ENCODE measurements at places on chromosomes 12 and 14.

- no peak for DNase-seq
Observed at GRCh38 chr12:31008241-31008761, 65.4 kb upstream of the DDX11 start.

GRCh38 chr12:46556105-46556559, 183.6 kb upstream of the SLC38A2 start:
- no peak for DNase-seq

GRCh38 chr14:81330619-81331122, 69.5 kb downstream of the STON2 start:
- no peak for DNase-seq

- no peak for DNase-seq
Observed at GRCh38 chr12:104694711-104695110, 238.0 kb downstream of the CHST11 start.

GRCh38 chr14:45112896-45113781, 21.1 kb downstream of the FKBP3 start:
- DNase-seq: no peak

DNA sequence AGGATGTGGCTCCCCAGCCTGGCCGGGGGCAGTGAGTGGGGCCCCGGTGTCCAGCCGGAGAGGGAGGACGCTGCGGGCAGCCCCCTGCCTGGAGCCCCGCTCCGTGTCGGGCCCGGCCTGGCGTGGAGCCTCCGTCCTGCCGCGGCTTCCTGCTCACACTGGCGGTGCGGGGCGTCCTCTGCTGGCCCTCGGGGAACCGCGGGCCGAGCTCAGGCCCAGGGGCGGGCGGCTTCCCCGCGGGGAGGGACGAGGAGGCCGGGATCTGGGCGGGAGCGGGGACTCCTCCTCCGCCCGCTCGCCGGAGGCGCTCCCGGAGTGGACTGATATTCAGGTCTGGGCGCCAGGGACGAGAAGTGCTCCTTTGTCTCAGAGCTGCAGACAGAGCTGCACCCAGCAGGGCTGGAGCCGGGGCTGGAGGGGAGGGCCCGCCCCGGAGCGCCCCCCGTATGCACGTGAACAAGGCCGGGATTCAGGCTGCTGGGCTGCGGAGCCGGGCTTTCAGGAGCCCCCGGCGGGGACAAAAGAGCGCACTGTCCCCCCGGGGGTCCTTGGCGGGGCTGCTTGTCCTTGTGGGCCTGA, 2.2 kb downstream of the MMP17 start:
- no peak for DNase-seq

GRCh38 chr12:75859868-75860267, 171.7 kb downstream of the PHLDA1 start:
- no peak for DNase-seq

DNA sequence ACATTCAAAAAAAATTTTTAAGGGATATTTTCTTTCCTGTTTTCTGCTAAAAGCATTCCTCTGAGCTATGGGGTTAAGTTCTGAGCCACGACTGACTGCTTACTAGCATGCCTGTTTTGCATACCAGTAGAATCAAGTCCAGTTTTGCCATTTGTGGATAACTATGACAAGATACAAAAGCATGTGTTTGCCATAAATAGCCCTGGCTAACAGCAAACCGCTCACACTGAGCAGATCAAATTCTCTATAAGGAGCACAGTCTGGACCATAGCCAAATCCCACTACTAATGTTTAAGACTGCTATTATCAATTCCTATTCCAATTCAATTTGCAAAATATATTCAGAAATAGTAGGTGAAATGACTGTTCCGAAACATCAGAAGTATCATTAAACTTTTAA, 3.2 kb downstream of the CFL2 start:
- no peak for DNase-seq

DNA sequence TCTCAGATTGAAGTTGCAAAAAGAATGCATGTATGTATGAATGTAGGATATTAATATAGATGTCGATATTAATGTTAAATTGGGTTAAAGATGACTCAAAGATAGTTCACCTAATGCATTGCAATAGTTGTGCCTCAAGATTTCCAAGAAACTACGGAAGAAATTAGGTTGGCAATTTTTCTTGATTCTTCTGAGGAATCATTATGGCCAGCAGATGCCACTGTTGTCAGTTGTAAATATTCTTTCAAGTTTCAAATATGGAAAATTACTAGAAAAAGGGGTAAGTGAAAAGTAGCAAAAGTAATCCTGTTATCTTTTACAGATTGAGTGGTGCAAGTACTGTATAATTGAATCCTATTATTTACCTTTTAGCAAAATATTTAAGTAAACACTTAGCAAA, 202.1 kb downstream of the ADAMTS20 start:
- no peak for DNase-seq

GRCh38 chr12:78343657-78344056, 513.0 kb downstream of the NAV3 start:
- no peak for DNase-seq

- DNase-seq: no peak
Observed at GRCh38 chr12:48671231-48671856, 10.7 kb downstream of the KANSL2 start.

- peak; percentile 2 for DNase-seq
Observed at GRCh38 chr14:73369428-73369827, 88.9 kb downstream of the NUMB start.

- DNase-seq: no peak
Observed at GRCh38 chr14:20801726-20802125, 918 bp downstream of the RNASE1 start.

- DNase-seq: no peak
Observed at GRCh38 chr12:39835517-39836489, 216.2 kb upstream of the ABCD2 start.

GRCh38 chr14:105711044-105711620, 184.7 kb downstream of the TMEM121 start:
- no peak for DNase-seq

DNA sequence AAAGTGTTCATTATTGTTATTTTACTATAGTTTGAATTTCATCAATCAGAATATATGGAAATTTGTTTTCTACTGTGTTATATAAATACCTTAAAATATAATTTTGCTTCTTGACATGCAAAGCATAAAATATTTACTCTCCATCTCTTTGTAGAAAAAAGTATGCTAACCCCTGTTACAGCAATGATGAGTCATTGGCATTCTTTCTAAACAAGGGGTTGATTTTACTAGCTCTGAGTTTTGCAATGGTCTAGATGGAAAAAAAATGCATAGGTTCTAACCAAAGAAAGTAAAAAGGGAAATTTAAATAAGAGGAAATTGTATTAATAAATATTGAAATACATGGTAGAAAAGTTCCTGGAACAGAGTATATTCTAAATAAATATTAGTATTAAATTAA, 990.2 kb upstream of the ATXN7L3B start:
- DNase-seq: no peak

DNA sequence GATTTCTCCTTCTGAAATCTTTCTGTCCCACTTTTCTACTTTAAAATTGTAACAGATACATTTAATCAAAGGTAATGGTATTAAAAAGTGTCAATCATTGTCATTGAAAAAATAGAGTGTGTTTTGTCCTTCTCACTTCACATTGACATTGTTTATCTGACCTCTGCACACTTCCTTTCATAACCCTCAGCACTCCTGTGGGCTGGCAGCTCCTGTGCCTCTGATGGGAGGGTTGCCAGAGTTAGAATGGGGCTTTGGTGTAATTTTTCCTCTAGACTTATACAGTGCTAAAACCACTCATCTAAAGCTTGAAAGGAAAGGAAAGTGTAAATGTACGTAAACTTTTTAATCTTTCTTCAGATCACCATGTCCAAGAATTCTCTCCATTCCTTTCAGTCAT, 23.7 kb downstream of the KCNA1 start:
- DNase-seq: no peak

DNA sequence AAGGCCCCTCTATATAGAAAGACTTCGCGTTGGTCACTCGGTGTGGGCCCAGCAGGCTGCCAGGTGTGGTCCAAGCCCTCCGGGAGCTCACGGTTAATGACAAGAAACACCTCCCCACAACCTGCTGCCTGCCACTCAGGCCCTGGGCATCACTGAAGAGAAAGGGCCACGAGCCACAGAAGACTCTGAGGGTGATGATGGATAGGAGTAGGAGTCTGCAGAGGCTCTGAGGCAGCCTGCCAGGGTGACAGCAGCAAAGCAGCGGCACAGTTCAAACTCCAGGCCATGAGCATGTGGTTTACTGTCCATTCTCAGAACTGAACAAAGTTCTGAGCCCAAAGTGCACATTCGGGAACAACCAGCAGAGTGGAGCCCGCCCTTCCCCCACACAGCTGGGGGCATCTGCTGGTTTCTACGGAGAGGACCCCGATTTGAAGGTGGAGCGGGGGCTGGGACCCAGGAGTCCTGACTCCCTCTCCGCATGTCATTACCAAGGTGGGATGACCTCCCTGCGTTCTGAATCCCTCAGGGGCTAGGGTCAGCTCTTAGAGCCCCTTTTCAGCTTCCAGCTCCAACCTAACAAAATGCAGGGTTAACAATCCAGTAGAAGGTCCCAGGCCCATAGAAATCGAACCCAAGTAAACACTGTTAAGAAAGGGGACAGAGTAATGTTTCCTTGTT, 65.8 kb downstream of the VWF start:
- DNase-seq: no peak
